ENCODE measurements at places on chromosomes 3 and 15. TPM values are rescaled to one million over a fixed set of nuclear protein-coding genes. Genes with fewer than 3 reads are reported as not detected.

CCR8 gene
- total RNA-seq: not detected

EPHB3 gene
- total RNA-seq: 3.9 TPM

WDR93 gene
- under 0.01 TPM for total RNA-seq

TAGLN3 gene
- 1.8 TPM for total RNA-seq

HGD gene
- total RNA-seq: 3.0 TPM

TBCCD1 gene
- 14.6 TPM for total RNA-seq

SLC12A8 gene
- 33.5 TPM for total RNA-seq

SEMA7A gene
- total RNA-seq: 35.0 TPM

MINDY4B gene
- total RNA-seq: not detected

PARP15 gene
- under 0.01 TPM for total RNA-seq

CP gene
- total RNA-seq: not detected

IL1RAP gene
- 22.9 TPM for total RNA-seq

PLD1 gene
- total RNA-seq: 22.4 TPM

CAND2 gene
- 3.2 TPM for total RNA-seq

CLRN1 gene
- not detected for total RNA-seq

FETUB gene
- not detected for total RNA-seq

FBN1 gene
- total RNA-seq: 1,277 TPM

CYP1A1 gene
- total RNA-seq: not detected

AHSG gene
- under 0.01 TPM for total RNA-seq

ADAMTS9 gene
- 6.5 TPM for total RNA-seq

LIPC gene
- total RNA-seq: not detected

CNOT10 gene
- total RNA-seq: 29.2 TPM

IQCH gene
- total RNA-seq: 4.2 TPM

TMEM62 gene
- total RNA-seq: 12.0 TPM

RAB27A gene
- 12.0 TPM for total RNA-seq

GOLGA8T gene
- total RNA-seq: not detected

LDHAL6B gene
- not detected for total RNA-seq

WNT7A gene
- not detected for total RNA-seq

TMEM212 gene
- not detected for total RNA-seq

KLF15 gene
- total RNA-seq: not detected

GOLGA8K gene
- 0.30 TPM for total RNA-seq

DPPA2 gene
- total RNA-seq: not detected

TM4SF1 gene
- 17.5 TPM for total RNA-seq

EFCC1 gene
- not detected for total RNA-seq

CCR3 gene
- not detected for total RNA-seq

CHL1 gene
- total RNA-seq: not detected

CASR gene
- not detected for total RNA-seq

GATM gene
- 0.28 TPM for total RNA-seq

LRRC2 gene
- 0.23 TPM for total RNA-seq

RAB6B gene
- 0.30 TPM for total RNA-seq

ZPLD1 gene
- 0.42 TPM for total RNA-seq

TGM4 gene
- not detected for total RNA-seq

PCOLCE2 gene
- 29.4 TPM for total RNA-seq

CFAP100 gene
- total RNA-seq: not detected

EBLN2 gene
- 8.9 TPM for total RNA-seq

OIP5 gene
- total RNA-seq: 0.59 TPM

IGSF11 gene
- not detected for total RNA-seq

FBXL22 gene
- total RNA-seq: 0.59 TPM

HIGD2B gene
- not detected for total RNA-seq

GABRR3 gene
- total RNA-seq: not detected

LNP1 gene
- total RNA-seq: 3.3 TPM

SERINC4 gene
- total RNA-seq: not detected

GOLGA6L7 gene
- total RNA-seq: not detected

BNIP2 gene
- total RNA-seq: 118 TPM

WDR73 gene
- 28.5 TPM for total RNA-seq

FANCD2 gene
- 3.0 TPM for total RNA-seq

CRTC3 gene
- 12.8 TPM for total RNA-seq

GRAMD2A gene
- total RNA-seq: 0.30 TPM

INO80 gene
- 32.9 TPM for total RNA-seq

CALML4 gene
- 0.30 TPM for total RNA-seq
